ENCODE measurements at places on chromosomes 1 and 21.

- DNase-seq = no peak
These were observed 133.1 kb downstream of the TNNI3K start for GRCh38 chr1:74368335-74368734.

- DNase-seq = no peak
These were observed 7.5 kb upstream of the KCNJ15 start for GRCh38 chr21:38249256-38249655.

GRCh38 chr1:111619635-111620440 is at the start of gene RAP1A:
Gene RAP1A (plus strand): TSS chr1:111619789. CDS start chr1:111691361, 71,572 bp downstream.
- peak; percentile 95 for DNase-seq

GRCh38 chr1:18972531-18972930 is 16.1 kb upstream of the IFFO2 start:
- DNase-seq = no peak

GRCh38 chr1:186564582-186564981 is 103.7 kb upstream of the PDC start:
- DNase-seq = no peak

DNA sequence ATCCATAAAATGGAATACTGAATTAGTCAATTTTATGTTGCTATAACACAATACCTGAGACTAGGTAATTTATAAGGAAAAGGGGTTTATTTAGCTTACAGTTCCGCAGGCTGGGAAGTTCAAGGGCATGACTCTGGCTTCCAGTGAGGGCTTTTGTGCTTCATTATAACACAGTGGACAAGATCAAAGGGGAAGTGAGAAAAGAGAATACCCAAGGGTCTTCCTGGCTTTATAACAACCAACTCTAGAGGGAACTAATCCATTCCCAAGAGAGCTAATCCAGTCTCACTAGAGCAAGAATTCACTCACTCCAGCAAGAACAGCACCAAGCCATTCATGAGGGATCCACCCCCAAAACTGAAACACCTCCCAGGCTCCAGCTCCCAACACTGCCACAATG is 3.1 kb downstream of the KIFAP3 start:
- no peak for DNase-seq

DNA sequence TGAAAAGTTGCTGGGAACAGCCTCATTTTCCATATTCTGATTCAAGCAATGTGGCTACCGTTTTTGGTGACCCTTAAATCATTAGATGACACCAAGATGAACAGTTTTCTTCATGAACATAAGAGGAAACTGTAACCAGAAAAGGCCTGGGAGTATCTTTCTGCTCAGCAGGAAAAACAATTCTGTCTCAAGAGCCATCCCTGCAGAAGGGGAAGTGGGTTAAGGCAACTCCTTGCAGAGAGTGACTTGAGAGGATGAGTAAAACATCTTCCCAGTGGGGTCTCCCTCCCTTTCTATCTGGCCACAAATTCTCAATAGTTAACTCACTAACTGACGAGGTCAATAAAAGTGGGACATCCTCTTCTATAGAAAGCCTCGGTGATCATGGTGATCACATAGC is 187.6 kb upstream of the NRIP1 start:
- DNase-seq = no peak

DNA sequence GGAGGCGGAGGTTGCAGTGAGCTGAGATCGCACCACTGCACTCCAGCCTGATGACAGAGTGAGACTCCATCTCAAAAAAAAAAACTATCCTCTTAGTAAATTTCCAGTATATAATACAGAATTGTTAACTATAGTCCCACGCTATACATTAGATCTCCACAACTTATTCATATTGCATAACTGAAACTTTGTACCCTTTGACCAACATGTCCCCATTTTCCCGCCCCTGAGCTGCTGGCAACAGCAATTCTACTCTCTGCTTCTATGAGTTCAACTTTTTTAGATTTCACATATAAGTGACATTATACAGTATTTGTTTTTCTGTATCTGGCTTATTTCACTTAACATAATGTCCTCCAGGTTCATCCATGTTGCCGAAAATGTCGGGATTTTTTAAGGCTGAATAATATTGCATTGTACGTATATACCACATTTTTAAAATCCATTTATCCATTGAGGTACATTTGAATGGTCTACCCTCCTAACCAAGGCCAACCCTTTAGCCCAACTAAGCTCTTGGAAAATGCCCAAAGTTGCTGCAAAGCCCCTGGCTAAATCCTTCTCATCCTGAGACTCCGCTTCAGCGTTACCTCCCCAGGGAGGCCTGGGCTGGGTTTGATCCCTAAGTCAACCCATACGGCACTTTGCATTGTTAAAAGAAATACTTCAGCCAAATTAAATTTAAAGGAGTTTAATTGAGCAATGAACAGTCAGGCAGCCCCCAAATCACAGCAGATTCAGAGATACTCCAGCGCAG is 34.2 kb downstream of the NEK2 start:
- no peak for DNase-seq

DNA sequence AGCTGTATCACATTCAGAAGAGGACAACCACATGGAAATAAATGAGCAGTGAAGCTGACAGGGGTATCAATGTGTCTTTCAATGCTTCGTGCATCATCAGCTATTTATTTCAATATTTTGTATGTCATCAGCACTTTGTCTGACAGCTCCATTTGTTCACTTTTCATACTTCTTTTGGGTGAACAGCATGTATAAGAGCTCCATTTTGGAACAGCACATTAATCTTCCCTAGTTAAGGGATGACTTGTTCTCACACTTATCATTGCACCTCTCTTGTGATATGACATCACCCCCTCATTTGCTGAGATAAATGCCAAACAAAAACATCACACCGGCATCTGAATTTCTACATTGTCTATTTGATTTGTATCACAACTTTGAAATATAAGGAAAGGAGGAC is 190.6 kb upstream of the SAMSN1 start:
- DNase-seq = no peak

DNA sequence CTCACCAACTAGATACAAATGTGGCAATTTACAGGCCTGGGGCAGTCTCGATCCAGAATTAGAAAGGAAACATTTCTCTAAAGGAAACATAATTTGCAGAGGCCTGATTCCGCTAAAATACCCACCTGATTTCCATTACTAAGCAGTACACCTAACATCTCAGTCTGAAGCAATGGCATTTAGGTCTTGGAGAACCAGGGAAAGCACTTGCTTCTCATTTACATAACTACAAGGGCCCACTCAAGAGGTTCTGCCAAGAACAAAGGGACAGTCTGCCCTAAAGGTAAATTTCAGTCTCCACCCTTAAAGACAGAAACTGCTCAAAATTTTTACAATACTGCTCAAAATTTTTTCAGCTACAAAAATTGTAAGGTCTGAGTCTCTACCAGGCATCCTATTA is 123.7 kb upstream of the GJB5 start:
- DNase-seq = no peak

- no peak for DNase-seq
These were observed 73.2 kb downstream of the SSBP3 start for GRCh38 chr1:54332781-54333585.

GRCh38 chr1:106956721-106957120 is 99.8 kb upstream of the PRMT6 start:
- no peak for DNase-seq

DNA sequence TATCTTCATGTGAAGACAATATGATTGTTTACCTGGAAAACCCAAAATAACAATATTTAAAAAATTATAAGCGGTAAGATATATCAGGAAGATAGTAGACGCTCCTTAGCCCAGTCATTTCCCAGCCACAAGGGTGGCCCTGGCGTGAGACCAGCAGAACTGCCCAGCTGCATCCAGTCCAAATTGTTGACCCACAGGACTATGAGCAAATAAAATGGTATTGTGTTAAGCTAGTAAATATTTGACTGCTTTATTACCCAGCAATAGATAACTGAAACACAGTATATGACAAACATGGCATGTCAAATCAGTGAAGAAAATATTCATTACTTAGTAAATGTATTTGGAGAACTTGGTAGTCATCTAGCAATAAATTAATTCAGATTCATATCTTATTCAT is 294.3 kb upstream of the SPAG17 start:
- DNase-seq = no peak

- no peak for DNase-seq
These were observed 50.1 kb downstream of the HLX start for GRCh38 chr1:220929304-220929703.

DNA sequence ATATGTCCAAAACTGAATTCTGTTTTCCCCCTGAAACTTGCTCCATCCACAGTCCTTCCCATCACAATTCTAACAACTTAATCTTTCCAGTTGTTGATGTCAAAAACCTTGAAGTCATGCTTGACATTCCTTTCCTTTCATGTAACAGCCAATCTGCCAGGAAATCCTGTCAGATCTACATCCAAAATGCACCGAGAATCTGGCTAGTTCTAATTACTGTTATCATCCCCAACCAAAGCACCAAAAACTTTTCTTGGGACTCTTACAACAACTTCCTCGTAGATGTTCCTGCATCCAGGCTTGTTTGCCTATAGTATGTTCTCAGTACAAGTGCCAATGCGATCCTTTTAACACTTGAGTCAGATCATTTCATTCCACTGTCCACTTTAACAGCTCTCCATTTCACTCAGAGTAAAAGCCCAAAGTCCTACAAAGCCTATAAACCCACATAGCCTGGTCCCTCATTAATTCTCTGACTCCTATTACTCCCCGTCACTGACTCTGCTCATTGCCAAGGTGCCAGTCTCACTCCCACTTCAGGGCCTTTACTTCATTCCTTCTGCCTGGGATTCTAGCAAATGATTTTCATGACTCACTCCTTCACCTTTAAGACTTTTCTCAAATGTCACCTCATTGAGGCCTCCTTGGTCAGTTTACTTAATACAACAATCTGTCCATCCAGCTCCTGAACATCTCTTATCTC is 493.2 kb upstream of the NFIA start:
- no peak for DNase-seq

DNA sequence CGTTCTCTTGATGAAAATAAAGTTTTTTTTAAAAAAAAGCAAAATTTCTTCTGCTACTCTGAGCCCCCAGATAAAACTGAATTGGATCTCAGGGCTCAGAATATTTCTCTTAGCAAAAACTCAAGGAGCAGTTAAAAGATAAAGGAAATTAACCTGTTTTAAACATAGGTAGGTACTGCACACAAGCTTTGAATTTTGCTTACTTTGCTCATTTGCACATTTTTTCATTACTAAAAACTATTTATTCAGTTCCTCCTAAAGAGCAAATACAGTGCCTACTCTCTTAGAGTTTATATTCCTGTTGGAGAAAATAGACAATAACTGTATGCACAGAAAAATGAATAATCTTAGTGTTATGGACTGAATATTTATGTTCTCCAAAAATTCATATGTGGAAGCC is 13.0 kb upstream of the TNFSF4 start:
- no peak for DNase-seq

- no peak for DNase-seq
These were observed 15.9 kb downstream of the PYCR2 start for GRCh38 chr1:225908013-225908640.

- DNase-seq = no peak
These were observed 127.3 kb upstream of the ADGRL4 start for GRCh38 chr1:79133774-79134364.

DNA sequence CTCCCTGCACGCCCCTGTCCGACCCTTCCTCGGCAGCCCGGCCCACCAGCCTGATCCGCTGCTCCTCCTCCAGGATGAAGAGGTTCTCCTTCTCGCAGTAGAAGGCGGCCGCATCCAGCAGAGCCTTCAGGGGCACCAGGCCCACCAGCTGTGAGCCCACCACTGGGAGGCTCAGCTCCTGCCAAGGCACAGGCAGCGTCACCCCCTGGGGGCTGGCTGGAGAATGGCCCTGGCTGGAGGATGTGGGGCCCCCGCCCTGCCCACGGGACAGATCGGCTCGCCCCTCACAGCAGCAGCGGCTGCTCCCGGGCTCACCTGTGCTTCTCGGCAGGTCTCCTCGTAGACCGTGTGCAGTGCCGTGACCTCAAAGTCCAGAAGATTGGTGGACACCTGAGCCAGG is 5.3 kb downstream of the FTCD start:
- peak; percentile 3 for DNase-seq

GRCh38 chr21:41868062-41868710 is 11.0 kb downstream of the PRDM15 start:
- no peak for DNase-seq

- DNase-seq = no peak
These were observed 390.0 kb downstream of the DISC1 start for GRCh38 chr1:232016616-232017015.

DNA sequence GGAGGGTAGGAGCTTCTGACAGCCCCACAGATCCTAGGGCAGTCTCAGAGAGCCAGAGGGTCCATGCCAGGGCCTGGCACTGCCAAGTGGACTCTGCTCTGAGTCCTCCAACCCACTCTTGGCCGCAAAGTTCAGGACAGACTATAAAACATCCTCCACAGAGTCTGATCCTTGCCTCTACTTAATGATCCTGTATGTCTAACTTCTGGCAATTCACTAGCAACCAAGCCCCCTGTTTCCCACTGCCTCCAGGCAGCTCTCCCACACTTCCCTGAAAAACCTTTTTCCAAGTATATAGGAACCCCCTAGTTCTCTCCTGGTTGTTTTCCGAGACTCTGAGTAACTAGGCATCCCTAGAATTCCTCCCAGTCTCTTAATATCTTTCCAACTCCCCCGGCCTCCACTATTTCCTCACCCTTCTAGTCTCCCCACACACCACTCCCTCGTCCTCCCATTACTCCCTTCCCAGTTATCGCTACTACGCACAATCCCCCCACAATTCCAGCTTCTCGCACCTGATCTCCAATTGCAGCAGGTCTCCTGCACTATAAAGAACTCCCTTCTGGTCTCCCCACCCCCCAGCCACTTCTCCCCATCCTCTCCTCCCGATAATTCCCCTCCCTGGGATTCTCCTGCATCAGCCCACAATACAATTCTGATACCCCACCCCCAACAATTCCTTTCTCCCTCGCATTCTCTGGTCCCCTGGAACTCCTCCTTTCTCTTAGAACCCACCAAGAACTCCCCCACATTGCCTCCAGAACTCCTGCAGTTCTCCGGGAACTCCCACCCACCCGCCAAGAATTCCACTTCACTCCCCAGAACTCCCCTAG is 574 bp downstream of the IGSF9 start:
- DNase-seq = no peak

- DNase-seq = no peak
These were observed 13.1 kb upstream of the PSMG1 start for GRCh38 chr21:39196310-39196709.

- no peak for DNase-seq
These were observed 69.1 kb downstream of the DIP2A start for GRCh38 chr21:46527801-46528200.

GRCh38 chr1:152461544-152461943 is 47.5 kb upstream of the CRNN start:
- peak; percentile 42 for DNase-seq

DNA sequence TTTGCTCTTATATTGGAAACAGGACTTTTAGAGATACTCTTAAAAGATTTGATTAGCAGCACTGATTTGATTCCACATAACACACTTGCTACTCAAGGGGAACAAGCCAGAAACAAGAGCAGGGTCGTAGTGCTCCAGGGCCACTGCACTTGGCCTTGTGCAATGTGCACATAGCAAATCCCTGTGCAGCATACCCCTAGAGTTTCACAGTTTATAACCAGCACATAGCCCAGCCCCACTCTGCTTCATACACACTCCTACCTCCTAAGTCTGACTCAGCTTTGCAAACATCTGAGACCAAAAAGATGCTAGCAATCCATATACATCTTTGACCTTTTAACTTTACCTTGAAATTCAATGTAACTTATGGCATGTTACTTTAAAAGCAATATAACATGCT is 157.6 kb downstream of the VAV3 start:
- no peak for DNase-seq

- no peak for DNase-seq
These were observed 93.0 kb downstream of the USH2A start for GRCh38 chr1:216330262-216330661.
